ENCODE measurements at places on chromosomes 3 and 15.

- no peak for DNase-seq
Observed at GRCh38 chr3:12983319-12983718, 89.9 kb downstream of the IQSEC1 start.

DNA sequence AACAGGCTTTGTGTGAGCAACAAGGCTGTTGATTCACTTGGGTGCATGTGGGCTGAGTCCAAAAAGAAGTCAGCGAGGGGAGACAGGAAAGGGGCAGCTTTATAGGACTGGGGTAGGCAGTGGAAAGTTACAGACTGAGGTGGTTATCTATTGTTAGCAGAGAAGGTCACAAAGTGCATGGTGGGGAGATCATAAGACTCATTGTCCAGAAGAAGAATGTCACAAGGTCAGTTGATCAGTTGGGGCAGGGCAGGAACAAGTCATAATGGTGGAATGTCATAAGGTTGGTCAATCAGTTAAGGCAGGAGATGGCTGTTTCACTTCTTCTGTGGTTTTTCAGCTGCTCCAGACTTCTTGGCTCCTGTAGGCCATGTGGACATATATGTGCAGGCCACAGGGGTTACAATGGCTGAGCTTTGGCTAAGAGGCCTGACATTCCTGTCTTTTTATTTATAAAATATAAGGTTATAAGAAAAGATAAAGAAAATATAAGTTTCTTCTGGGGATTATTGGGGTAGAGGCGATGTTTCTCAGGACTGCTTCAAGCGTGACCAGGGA lies 69.5 kb upstream of the SNTN start:
- no peak for DNase-seq

- no peak for DNase-seq
Observed at GRCh38 chr3:79258479-79258878, 509.3 kb downstream of the ROBO1 start.

DNA sequence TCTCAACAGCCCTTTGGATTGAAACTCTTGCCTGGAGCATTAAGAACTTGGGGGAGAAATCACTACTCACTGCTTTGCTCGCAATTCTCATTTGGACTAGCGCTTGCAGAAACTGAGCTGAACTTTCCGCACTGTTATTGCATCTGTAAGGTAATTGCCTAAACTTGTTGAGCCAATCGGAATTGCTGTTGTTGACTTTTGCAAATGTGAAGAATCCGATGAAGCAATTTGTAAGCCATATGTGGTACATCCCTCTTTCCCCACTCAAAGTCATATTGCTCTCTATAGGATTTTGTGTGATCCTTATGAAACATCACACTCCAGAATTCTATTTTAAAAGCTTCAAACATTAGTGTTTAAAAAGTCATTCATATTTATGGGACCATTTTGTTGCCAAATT lies 191.7 kb upstream of the GBE1 start:
- no peak for DNase-seq

GRCh38 chr15:61946778-61947177 lies 113.5 kb downstream of the VPS13C start:
- DNase-seq = no peak
